ENCODE measurements at places on chromosomes 4 and X. TPM values are rescaled to one million over a fixed set of nuclear protein-coding genes. Genes with fewer than 3 reads are reported as not detected.

The DCAF16 gene
- 29.2 TPM for total RNA-seq

The DMRTC1 gene
- not detected for total RNA-seq

The FAT1 gene
- total RNA-seq = 106 TPM

The PLAC8 gene
- 4.2 TPM for total RNA-seq

The GPR50 gene
- not detected for total RNA-seq

The RHOXF1 gene
- 0.69 TPM for total RNA-seq

The GAGE12H gene
- total RNA-seq = not detected

- H3K36me3 ChIP-seq = no peaks in the 10 kb centered on the region
- H3K27me3 ChIP-seq = no peaks in the 10 kb centered on the region
- H3K27ac ChIP-seq = no peak overlapping the region
- no peaks in the 10 kb centered on the region for H3K4me1 ChIP-seq
- DNase-seq = no peak
- no peak overlapping the region for H3K4me3 ChIP-seq
Observed at GRCh38 chrX:101417190-101417589, 9.2 kb downstream of the HNRNPH2 start.

DNA sequence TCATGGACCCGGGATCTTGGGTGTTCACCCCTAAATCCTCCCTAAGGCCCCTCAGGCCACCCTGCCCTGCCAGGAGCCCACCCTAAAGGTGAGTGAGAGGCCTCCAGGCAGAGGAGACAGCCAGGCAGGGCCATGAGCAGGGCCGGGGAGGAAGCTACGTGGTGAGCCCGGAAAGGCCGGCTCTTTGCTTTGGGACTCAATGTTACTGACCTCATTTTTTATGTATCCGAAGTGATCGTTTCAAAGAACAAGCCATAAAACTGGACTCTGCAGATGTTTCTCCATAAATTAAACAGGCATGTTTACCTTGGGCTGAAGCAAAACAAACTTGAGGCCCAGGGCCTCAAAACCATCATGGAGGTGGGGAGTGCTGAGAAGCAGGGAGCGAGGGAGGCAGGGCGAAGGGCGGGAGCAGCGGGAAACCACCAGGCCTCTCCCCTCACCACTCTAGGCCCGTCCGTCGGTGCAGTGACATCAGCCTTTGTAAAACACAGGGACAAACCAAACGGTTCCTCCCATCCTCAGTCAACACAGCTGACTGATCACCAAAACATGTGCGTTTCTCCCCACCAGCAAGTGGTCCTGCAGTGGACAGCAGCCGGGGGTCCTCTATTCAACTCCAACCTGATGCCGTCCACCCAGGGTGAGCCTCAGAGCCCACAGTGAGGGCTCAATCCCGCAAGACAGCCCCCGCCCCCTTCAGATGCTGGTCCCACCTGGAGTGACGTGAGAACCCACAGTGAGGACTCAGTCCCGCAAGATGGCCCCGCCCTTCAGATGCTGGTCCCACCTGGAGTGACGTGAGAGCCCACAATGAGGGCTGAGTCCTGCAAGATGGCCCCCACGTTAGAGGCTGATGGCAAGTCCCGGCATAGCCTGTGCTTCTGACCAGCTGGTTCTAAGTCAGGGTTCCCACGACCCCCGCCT is 102.9 kb upstream of the LRPAP1 start:
- H3K4me3 ChIP-seq = no peak overlapping the region
- no peak overlapping the region for H3K27ac ChIP-seq
- H3K4me1 ChIP-seq = no peaks in the 10 kb centered on the region
- no peaks in the 10 kb centered on the region for H3K36me3 ChIP-seq
- H3K27me3 ChIP-seq = no peaks in the 10 kb centered on the region
- DNase-seq = peak; percentile 45

GRCh38 chr4:163269166-163269565 is 63.2 kb downstream of the NPY1R start:
- DNase-seq = no peak
- H3K36me3 ChIP-seq = no peaks in the 10 kb centered on the region
- H3K4me3 ChIP-seq = no peak overlapping the region
- H3K27ac ChIP-seq = no peak overlapping the region
- H3K27me3 ChIP-seq = no peaks in the 10 kb centered on the region
- no peaks in the 10 kb centered on the region for H3K4me1 ChIP-seq

GRCh38 chr4:70994387-70995099 is 1.1 kb downstream of the DCK start:
- H3K27me3 ChIP-seq = no peaks in the 10 kb centered on the region
- DNase-seq = no peak
- no peaks in the 10 kb centered on the region for H3K4me1 ChIP-seq
- no peaks in the 10 kb centered on the region for H3K36me3 ChIP-seq

DNA sequence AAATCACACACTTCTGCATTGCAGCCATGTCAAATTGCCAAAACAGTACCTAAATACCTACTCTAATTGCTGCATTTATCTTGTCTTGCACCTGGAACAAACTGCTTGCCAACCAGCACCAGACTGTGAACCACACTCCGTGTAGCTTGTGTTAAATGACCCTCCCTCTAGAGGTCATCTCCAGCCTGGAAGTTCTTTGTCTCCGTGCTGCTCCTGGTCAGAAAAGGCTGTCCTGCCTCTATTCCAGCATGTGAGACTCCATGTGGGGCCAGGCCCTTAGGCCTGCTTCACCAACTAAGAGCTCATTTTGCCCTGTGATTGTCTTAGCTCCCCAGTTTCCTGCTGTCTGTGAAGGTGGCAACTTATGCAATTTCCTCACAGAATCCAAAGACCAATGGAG is 28.3 kb downstream of the CNGA2 start:
- no peak for DNase-seq
- H3K27ac ChIP-seq = no peak overlapping the region
- H3K27me3 ChIP-seq = no peaks in the 10 kb centered on the region
- H3K36me3 ChIP-seq = no peaks in the 10 kb centered on the region
- no peaks in the 10 kb centered on the region for H3K4me1 ChIP-seq
- no peak overlapping the region for H3K4me3 ChIP-seq

DNA sequence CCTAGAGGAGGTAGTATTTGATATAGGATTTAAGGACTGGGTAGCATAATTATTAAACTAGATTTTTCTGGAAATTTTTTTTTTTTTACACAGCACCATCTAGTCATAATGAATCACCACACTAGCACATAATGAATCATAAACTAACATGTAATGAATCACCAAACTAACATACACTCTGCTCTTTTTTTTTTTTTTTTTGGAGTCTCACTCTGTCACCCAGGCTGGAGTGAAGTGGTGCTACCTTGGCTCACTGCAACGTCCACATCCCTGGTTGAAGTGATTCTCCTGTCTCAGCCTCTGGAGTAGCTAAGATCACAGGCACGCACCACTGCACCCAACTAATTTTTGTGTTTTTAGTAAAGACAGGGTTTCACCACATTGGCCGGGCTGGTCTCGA is 92.5 kb downstream of the FAM13A start:
- no peaks in the 10 kb centered on the region for H3K36me3 ChIP-seq
- H3K4me1 ChIP-seq = no peaks in the 10 kb centered on the region
- H3K27me3 ChIP-seq = no peaks in the 10 kb centered on the region
- no peak overlapping the region for H3K4me3 ChIP-seq
- DNase-seq = no peak

GRCh38 chr4:150078579-150079080 is 385 bp downstream of the DCLK2 start:
- peak; percentile 90 for DNase-seq
- H3K36me3 ChIP-seq = no peaks in the 10 kb centered on the region
- H3K27ac ChIP-seq = peak overlapping the region; percentile 53
- no peaks in the 10 kb centered on the region for H3K4me1 ChIP-seq
- H3K4me3 ChIP-seq = peak overlapping the region; percentile 86

DNA sequence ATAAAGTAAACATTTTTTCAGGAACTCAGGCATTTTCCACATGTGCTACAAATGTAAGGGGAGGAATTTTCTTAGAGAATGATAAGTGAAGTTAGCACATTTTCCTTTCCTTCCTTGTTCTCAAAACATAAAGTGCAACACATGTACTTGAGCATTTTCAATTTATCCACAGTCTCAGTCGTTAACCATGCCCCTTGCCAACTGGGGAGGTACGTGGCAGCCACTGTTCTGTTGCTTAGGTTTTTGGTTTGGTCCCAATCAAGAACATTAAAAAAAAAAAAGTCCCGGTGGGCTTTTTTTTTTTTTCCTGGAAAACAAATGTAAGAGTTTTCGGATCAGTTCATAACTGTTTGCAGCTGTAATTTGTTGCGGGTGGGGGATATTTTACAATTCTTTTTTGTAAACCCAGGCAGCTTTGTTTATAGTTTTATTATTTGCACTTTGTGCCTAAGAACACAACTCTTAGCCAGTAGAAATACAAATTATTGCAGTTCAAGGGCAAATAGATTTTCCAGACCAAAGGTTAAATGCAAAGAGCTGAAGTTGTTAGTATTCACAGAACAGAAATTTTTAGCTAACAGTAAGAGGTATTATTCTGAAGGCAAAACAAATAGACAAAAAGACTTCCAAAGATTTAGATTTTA is 112.1 kb upstream of the NAP1L5 start:
- H3K27ac ChIP-seq = no peak overlapping the region
- H3K36me3 ChIP-seq = no peaks in the 10 kb centered on the region

DNA sequence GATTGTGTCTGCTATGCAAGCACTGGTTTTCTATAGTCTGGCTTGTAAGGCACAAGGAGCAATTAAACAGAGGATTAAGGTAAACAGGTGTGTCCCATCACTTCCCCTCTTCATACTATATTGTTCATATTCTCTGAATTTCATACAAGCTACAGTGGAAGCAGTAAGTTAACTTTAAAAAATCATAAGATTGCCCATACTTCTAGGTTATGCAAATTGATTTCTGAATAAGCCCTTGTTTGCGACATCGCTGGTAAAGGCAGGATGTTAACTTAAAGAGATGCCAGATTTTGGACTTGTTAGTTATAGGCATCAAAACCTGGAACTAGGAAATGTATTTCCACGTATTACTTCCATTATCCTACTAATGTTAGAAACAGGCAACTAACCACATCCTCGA is 1.0 kb upstream of the TMEM131L start:
- H3K27ac ChIP-seq = no peak overlapping the region
- H3K4me1 ChIP-seq = no peaks in the 10 kb centered on the region
- H3K36me3 ChIP-seq = no peaks in the 10 kb centered on the region
- no peaks in the 10 kb centered on the region for H3K27me3 ChIP-seq
- H3K4me3 ChIP-seq = peak overlapping the region; percentile 86

- H3K36me3 ChIP-seq = no peaks in the 10 kb centered on the region
- DNase-seq = no peak
- no peak overlapping the region for H3K27ac ChIP-seq
Observed at GRCh38 chr4:140188975-140189374, 35.0 kb upstream of the MAML3 start.

DNA sequence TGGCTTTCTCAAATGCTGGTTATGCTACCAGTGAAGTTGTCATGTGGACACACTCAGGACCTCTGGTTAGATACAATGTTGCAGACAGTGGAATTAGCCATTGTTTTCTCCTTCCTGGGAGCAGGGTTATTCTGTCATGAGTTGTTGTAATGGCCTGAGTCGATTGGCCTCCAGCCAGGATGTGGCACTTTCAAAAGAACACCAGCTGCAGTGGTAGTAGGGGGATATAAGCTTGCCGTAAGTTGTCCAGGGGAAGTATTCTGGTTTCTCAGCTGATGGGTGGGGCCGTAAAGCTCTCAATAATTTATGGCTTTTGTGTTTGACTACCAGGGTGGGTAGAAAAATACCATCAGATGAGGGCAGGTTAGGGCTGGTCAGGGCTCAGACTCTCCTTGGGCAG is 697.5 kb upstream of the GNPDA2 start:
- H3K36me3 ChIP-seq = no peaks in the 10 kb centered on the region
- no peak overlapping the region for H3K27ac ChIP-seq
- no peaks in the 10 kb centered on the region for H3K4me1 ChIP-seq
- H3K4me3 ChIP-seq = no peak overlapping the region
- H3K27me3 ChIP-seq = peaks cover 3% of the 10 kb centered on the region
